NCI-H446 (cell line): ENCODE measurements at places on chromosomes 1 and 21.
A peak's percentile ranks its signal among the peaks of the same experiment; 100 is the strongest.

GRCh38 chr1:115166531-115167091 is 77.3 kb upstream of the TSPAN2 start:
- no peak for DNase-seq

DNA sequence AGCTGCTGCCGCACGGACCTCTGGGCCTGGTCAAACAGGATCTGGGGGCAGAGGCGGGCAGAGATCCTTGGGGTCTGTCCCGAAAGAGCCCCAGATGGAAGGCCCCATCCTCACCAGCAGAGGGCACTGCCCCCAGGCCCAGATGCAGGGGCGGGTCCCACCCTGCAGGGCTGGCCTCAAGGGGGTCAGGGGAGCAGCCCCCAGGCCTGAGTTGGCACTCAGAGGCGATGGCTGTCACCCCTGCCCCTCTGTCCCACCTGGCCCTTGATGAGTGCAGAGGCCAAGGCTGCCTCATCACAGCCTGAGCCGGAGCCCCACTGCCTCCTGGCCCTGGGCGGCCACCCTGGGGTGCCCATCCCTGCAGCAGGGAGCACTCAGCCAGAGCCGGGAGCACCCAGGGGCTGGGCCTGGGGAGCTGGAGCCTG is 5.7 kb downstream of the ACAP3 start:
- no peak for DNase-seq

GRCh38 chr1:110148961-110149360 is 1.3 kb upstream of the SLC6A17 start:
- no peak for DNase-seq

- no peak for DNase-seq
Measured at GRCh38 chr21:27695246-27695645, 728.4 kb upstream of the ADAMTS5 start.

- peak; percentile 85 for DNase-seq
Measured at GRCh38 chr1:32753532-32754316, 51.2 kb upstream of the SYNC start.

GRCh38 chr1:52355436-52355835 is 10.6 kb downstream of the CC2D1B start:
- no peak for DNase-seq

- DNase-seq, result no peak
Measured at GRCh38 chr1:67052741-67053534, 1.0 kb downstream of the SLC35D1 start.

DNA sequence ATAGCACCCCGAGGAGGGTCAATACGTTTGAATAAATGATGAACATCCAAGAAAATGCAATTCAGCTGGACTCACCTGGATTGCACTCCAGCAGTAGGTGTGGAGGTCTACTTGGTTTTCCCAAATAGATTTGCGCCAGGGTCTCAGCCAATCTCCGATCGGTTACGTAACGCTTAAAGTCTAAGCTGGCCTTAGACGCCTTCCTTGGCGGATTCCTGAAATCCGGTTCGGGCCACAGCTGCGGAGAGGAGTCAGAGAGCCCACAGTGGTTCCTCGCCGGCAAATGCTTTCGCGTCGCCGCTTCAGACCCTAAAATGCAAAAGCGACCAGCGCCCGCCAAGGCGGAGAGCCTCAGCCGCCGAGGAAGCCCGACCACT is 322 bp downstream of the TFB2M start:
- DNase-seq, result peak; percentile 71

- DNase-seq, result no peak
Measured at GRCh38 chr1:175511496-175511895, 231.9 kb downstream of the TNR start.

DNA sequence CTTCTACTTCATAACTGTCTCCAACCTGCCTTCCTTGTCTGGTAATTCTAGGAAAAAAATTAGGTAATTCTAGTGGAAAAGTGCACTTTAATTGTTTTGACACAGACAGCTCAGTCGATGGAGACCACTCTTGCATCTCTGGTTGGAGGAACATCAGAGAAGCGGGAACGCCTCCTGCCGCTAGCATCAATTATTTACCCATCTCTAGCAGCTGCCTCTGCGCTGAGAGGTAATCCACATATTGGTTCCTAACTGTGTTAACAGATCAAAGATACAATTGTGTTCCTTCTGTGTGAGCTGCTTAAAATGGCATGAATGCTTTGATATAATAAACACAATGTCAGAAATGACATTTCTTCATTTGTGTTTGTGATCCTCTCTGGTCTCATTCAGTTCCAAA is 33.3 kb downstream of the C2CD2 start:
- DNase-seq, result no peak

GRCh38 chr1:3386205-3387002 is 68.1 kb upstream of the ARHGEF16 start:
- no peak for DNase-seq

DNA sequence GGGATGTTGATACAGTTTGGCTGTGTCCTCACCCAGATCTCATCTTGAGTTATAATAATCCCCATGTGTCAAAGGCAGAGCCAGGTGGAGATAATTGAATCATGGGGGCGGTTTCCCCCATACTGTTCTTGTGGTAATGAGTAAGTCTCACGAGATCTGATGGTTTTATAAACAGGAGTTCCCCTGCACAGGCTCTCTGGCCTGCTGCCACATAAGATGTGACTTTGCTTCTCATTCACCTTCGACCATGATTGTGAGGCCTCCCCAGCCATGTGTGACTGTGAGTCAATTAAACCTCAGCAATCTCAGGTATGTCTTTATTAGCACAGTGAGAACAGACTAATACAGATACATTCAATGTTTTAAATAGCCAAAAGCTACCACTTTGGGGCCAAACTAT is 41.1 kb downstream of the SLC35F3 start:
- no peak for DNase-seq

- no peak for DNase-seq
Measured at GRCh38 chr1:66464351-66464750, 69.6 kb upstream of the SGIP1 start.

DNA sequence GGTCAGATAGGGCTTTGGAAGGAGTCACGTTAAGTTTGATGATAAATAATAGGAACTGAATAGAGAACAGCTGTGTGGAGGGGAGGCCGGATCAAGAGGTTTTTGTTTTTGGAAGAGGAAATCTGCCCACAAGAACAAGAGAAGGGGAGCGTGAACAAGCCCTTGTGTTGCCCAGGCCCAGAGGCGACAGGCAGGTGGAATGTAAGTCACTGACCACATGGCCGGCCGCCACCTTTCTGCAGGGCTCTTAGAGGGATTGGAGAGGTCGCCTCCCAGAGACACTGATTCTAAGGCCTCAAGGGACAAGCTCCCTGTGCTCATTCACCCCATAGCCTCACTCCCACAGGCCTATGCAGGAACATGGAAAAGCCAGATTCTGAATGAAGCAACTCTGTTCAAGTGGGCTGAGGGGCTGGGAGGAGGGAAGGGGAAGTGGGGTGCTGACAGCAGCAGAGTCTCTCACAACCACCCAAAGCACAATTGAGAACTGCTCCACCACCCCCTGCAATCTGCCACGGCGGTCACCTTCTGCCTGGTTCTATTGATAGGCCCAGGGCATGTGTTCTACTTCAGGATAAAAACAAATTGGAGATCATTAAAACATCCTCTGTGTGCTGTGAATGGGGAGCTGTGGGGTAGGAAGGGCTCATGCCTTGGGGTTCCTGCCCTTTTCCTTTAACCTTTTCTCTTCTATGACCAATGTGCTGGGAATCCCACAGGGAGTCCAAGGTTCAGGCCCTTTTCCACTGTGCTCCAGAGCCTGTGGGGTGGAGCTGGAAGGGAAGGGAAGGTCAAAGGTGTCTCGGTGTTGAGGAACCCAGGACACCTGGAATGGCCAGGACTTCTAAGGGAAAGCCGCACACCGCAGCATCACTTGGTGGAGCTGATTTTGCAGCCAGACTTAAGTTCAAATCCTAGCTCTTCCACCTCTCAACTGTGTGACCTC is 63.3 kb upstream of the PARP1 start:
- no peak for DNase-seq

DNA sequence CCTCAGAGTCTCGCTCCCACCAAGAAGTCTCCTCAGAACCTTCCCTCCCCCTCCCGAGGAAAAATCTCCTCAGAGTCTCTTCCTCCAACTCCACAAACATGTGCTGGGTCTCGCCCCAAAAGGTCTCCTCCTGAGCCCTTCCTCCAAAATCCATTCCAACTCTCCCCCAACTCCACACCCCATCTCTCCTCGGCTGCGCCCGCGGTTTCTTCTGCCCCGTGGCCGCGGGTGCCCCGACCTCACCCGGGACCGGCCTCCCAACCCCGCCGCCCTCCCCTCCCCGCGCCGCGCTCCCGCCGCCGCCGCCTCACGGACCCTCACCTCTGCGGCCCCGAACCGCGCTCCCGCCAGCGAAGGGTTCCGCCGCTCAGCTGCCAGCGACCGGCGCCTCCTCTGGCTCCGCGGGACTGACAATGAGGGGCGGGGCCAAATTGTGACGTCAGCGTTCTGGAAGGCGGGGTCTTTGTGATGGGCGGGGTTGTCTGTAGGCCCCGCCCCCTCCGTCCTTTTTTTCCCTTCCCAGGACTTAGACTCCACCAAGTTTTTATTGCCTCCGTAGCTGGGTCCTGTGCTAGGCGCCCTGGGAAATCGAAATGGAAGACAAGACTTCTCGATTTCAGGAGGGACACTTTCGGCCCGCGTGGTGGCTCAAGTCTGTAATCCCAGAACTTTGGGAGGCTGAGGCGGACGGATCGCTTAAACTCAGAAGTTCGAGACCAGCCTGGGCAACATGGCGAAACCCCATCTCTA is at the start of gene LUZP1:
Gene LUZP1 (minus strand): TSS at position 412 of the 750 bp plus-strand sequence.
- DNase-seq, result peak; percentile 93

GRCh38 chr1:228009828-228010775 is 3.3 kb downstream of the WNT3A start:
- no peak for DNase-seq

DNA sequence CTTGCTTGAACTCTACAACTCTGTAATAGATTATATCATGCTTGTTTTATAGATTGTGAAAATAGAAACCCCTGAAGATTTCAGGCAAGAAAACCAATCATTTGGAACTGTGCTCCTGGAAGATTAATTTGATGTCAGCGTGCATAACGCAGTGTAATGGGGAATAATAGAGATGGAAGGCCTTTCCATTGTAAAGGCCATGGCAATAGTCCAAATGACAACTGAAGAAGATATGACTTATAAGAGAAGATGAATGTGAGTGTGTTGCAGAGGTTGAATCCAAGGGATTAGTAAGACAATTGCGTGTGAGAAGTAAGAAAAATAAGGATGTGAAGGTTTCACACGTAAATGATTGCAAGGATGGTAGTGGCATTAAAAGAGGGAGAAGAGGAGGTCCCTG is 285.0 kb downstream of the DUSP10 start:
- no peak for DNase-seq

- no peak for DNase-seq
Measured at GRCh38 chr1:113917400-113918082, 11.6 kb upstream of the HIPK1 start.
